ENCODE measurements at places on chromosomes 13 and 19.

DNA sequence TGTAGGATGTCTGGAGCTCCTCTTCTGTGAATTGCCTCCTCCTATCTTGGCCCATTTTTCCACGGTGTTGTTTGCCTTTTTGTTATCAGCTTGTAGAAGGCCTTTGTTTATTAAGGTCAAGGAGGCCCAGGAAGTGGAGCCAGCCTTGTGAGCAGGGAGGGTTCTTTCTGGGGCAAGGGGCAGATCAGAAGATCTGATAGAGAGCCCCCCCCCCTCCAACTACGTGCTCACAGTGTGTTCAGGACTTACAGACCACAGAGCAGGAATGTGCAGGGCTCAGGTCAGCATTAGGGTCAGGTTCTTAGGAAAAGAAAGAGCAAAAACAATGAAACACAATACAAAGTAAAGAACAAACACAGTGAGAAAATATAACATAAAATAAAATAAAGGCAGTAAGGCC lies 59.4 kb downstream of the CCNE1 start:
- DNase-seq = no peak

DNA sequence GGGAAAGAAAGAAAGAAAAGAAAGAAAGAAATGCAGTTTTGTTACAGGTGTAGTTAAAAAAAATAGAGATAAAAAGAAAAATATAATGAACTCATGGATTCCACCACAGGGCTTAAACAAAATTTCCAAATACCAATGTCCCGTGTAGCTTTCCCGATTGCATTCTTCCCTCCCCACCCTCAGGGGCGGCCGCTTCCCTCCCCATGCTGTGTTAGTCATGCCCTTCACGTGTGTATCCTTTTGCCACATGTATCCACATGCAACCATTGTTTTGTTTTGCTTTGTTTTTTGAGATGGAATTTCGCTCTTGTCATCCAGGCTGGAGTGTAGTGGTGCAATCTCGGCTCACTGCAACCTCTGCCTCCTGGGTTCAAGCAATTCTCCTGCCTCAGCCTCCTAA lies 3.6 kb upstream of the KMT5C start:
- DNase-seq = no peak

- DNase-seq = no peak
Observed at GRCh38 chr13:44806826-44807225, 182.4 kb downstream of the NUFIP1 start.

DNA sequence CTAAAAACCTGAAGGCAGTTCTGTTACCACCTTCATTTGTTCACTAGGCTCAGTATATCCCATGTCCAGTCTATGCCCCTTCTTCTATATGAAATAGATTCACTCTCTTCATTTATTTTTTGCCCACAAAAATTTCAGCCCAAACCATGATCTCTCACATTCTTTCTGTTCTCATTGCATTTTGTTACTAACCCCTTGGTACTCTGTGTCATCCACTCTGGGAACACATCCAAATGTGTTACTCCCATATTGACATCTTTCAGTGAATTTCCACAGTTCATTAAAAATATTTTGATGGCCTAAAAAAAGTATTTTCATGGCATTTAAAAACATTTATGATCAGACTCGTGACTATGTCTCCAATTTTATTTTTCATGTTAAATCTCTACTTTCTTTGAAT lies 378.9 kb downstream of the SLITRK1 start:
- DNase-seq = no peak

- DNase-seq = no peak
Observed at GRCh38 chr13:99996381-99996973, 14.9 kb downstream of the ZIC2 start.

- no peak for DNase-seq
Observed at GRCh38 chr19:30848636-30849425, 476.6 kb downstream of the ZNF536 start.

DNA sequence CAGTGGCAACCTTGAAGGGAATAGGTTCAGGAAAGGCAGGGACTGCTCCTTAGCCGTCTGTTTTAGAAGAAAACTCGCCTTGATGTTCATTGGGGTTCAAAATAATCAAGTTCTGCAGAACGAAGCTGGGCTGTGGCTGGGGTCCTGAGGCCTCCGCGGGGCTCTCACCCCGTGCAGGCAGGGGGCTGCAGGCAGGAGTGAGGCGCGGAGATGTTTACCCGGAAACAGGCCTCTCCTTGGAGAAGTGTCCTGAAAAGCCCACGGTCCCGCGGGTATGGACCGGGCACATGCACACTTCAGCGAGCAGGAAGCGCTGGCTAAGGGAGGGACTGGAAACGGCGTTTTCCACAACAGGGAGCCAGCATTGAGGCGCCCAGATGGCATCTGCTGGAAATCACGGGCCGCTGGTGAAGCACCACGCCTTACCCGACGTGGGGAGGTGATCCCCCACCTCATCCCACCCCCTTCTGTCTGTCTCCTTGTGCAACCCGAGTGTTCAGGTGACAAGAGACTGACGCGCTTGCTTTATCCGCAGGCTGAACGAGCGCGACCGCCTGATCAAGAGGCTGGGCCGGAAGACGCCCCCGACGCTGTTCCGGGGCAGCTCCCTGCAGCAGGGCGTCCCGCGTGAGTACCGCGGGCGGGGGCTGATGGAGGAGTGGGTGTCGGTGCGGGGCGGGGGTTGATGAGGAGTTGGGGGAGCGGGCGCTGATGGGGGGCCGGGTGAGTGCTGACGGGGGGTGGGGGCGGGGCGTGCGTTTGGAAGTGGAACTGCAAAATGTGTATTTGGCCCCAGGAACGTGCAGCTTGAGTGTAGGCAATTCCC lies 39.6 kb downstream of the SHISA2 start:
- peak; percentile 6 for DNase-seq

DNA sequence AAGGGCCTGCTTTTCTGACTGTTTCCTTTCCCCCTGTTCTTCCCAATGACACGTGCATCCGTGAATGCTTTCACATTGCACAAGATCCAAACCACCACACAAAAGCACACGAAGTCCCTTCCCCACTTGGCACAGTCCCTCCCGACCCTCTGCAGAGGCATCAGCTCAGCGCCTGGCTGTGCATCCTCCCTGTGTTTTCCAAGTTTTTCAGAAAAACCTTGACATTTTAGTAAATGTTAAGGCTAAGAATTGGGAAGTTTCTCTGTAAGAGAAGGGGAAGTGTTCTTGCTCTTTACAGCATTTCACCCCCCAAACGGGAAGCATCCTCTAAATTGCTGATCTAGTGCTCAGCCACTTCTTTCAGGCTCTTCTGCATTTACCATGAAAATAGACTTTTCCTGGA lies 94.5 kb upstream of the TM9SF2 start:
- DNase-seq = no peak

- DNase-seq = no peak
Observed at GRCh38 chr13:48901781-48902180, 73.9 kb upstream of the FNDC3A start.

DNA sequence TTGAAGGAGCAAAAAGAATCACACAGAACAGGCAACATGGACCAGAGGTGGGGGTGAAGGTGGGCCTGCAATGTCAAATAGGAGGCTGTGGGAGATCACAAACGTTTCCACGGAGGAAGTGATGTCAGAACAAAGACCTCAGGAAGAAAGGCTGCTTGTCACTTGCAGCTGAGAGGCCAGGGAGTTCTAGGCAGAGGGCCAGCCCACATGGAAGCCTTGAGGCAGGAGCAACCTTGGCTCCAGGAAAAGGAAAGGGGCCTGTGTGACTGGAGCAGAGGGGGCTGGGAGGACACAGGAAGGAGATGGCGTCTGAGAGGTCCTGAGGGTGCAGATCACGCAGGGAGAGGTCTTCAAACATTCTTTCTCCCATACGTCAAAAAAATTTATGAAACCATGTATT lies 16.3 kb downstream of the ZNF160 start:
- no peak for DNase-seq

DNA sequence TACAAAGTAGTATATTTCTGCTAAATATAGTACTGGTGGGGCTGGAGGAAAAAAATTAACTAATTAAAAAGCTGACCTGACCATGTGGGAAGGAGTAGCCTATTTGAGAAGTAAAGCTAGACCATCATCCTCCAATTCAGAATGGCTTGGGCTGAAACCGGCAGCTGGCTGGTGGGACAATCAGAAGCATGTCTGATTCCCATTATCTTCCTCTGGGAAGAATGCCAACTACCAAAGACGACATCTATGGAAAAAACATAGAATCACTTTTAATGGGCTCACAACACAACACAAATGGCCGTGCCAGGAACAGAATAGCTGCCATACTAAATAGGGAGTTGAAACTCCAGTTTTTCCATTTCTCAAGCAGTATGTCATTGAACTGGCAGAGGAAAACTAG lies 120.4 kb upstream of the FREM2 start:
- DNase-seq = no peak

DNA sequence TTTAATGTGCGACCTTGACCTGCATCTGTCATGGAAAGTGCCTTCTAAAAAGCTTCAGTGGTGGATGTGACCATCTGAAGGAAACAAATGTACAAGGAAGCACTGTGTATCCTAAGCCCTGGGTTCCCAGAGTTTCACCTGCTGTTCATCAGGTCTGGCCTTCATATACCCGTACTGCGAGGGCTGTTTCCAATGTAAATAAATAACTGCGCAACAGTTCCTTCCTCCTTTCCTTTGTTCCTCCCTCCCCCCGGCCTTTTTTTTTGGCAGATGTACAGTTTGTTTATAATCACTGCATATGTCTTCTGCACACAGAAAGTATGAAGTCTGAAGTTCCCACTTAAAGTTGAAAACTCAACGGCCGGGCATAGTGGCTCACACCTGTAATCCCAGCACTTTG lies 5.2 kb downstream of the FAAP24 start:
- no peak for DNase-seq

DNA sequence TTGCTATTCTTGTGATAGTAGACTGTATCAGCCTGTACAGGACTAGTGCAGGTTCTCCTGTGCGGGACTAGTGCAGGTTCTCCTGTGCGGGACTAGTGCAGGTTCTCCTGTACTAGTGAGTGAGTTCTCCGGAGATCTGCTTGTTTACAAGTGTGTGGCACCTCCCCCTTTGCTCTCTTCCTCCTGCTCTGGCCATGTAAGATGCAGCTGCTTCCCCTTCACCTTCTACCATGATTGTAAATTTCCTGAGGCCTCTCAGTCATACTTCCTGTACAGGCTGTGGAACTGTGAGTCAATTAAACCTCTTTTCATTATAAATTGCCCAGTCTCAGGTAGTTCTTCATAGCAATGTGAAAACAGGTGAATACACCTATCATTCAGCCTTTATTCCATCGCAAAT lies 289.6 kb downstream of the TEX29 start:
- no peak for DNase-seq

DNA sequence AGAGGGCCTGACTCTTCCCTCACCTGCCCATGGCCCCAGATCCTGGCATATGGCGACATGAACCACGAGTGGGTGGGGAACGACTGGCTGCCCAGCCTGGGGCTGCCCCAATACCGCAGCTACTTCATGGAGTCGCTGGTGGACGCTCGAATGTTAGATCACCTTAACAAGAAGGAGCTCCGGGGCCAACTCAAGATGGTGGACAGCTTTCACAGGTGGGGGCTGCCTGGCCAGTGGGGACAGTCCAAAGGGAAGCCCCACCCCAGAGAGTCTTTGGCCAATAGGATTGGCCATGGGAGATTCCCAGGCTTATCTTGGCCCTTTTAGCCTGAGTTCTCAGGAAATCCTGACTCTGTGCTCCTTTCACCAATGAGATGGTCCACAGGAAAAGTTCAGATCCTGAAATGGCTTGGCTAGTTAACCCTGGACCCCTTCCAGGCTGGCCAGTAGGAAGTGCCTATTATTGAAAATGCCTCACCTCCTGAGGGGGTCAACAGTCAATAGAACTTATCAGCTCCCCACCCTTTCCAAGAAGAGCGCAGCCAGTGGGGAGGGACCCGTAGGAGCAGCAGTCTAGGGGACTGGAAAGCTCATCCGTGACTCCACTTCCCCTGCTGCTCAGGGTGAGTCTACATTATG lies 7.0 kb downstream of the HRC start:
- no peak for DNase-seq

DNA sequence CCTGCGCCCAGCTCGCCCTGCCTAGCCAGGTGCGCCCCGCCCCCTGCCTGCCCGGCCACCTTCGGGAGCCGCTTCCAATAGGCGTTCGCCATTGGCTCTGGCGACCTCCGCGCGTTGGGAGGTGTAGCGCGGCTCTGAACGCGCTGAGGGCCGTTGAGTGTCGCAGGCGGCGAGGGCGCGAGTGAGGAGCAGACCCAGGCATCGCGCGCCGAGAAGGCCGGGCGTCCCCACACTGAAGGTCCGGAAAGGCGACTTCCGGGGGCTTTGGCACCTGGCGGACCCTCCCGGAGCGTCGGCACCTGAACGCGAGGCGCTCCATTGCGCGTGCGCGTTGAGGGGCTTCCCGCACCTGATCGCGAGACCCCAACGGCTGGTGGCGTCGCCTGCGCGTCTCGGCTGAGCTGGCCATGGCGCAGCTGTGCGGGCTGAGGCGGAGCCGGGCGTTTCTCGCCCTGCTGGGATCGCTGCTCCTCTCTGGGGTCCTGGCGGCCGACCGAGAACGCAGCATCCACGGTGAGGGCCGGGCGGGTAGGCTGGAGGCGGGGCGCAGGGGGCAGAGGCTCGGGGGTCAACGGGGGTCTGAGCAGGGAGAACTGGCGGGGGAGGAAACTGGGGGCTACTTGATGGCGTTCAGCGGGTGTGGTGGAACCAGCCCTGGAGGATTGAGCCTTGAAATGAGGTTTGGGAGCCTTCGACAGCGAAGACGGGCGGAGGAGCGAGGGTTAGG lies at the start of gene SPINT2:
TSS of gene SPINT2 (plus strand) at position 88 of the 727 bp plus-strand sequence. CDS start at position 408, 320 bp downstream.
- DNase-seq = peak; percentile 26

- no peak for DNase-seq
Observed at GRCh38 chr19:23404676-23405075, 9.4 kb upstream of the ZNF91 start.

GRCh38 chr13:60035874-60036273 lies 127.9 kb downstream of the DIAPH3 start:
- DNase-seq = no peak

DNA sequence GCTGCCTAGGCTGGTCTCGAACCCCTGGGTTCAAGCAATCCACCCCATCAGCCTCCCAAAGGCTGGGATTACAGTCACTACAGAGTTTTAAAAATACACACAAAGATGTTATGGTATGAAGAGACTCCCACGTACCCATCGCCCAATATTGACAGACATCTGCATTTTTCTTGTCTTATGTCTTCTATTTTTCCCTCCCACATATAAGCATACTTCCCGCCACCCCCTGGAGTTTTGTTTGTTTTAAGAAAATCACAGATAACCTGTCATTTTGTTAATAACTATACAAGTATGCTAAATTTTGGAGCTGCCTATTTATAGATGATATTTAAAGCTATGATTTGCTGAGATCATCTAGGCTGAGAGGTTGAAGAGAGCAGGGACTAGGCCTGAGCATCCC lies 6.2 kb upstream of the SMG9 start:
- DNase-seq = no peak

Measured in stimulated activated CD8-positive, alpha-beta memory T cell treated with anti-CD3 and anti-CD28 coated beads, Interleukin-15, amount 100 ng/mL, for 24 hours (primary cell).